Inflammatory macrophage (primary cell): ENCODE measurements at places on chromosomes 1 and 21.

GRCh38 chr1:230351514-230351913 is 74.6 kb downstream of the PGBD5 start:
- peak; percentile 33 for DNase-seq

GRCh38 chr21:41877901-41878830 is 978 bp downstream of the PRDM15 start:
- DNase-seq, result peak; percentile 36

DNA sequence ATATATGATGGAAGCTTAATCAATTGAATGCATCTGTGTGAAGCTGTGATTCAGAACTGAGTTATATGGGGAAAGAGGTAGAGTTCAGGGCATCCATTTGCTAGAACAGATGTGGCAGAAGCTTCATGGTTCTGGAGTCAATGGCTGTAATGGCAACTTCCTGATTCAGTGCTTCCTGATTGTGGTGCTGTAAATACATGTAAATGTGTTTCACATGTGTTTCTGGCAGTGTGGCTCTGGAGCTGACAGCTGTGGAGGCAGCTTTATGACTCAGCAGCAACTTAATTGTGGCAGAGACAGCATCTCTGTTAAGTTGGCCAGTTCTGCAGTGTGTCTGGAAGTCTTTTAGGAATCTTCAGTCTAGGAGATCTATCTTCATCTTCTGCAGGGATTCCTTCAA is 226.6 kb upstream of the ZRANB2 start:
- DNase-seq, result peak; percentile 5

DNA sequence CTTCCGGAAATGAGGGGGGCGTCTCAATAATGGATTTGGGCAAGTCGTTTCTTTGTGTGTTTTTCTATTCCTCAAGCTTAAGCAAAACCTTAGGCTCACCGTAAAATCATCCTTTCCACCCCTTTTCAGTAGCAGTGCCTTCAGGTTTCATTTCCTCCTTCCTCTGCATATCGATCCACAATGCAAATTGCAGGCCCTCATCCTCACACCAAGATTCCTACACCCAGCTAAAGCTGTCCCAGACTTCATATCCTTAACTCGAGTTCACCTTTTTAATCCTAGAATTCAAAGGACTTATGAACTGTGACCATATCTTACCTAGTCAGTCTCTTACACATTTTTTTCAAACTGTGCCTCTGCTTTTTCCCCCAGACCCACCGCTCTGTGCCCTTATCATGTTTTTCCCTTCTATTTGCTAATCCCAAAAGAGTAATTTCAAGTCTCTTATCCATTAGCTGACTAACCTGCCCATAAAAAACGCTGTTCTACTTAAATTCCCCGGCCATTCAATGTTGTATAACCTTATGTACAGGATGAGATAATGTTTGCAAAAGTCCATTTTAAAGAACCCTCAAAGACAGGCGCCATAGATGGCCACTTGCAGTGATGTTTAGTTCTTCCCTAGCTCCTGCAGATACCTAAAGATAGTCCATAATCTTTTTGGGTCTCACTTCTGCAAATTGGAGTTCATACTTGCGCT is 1.5 kb downstream of the AKIRIN1 start:
- no peak for DNase-seq

DNA sequence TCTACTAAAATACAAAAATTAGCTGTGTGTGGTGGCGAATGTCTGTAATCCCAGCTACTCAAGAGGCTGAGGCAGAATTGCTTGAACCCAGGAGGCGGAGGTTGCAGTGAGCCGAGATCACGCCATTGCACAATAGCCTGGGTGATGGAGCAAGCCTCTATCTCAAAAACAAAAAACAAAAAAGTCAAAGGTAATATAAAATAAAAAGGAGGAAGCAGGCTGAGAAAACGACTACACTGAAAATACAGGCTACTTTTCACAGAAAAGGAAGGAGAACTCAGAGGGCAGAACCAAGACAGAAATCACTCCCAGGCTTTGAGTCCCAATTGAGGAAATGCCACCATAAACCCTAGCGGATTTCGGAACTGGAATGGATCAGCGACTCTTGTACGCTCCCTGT is 5.9 kb upstream of the A3GALT2 start:
- DNase-seq, result peak; percentile 83
